Activated CD4-positive, alpha-beta memory T cell treated with anti-CD3 and anti-CD28 coated beads for 36 hours (primary cell): ENCODE measurements at places on chromosomes 16 and 17. TPM values are rescaled to one million over a fixed set of nuclear protein-coding genes. Genes with fewer than 3 reads are reported as not detected.

Gene HSD11B2
- total RNA-seq, result 1.3 TPM

Gene NHERF2
- total RNA-seq, result 1.4 TPM

Gene ACSM3
- total RNA-seq, result 13.8 TPM

Gene ZDHHC7
- 25.1 TPM for total RNA-seq

Gene PCGF2
- total RNA-seq, result 3.4 TPM

Gene ABCA9
- total RNA-seq, result not detected

Gene TMEM100
- not detected for total RNA-seq

Gene ANKS3
- 13.3 TPM for total RNA-seq

- H3K27ac ChIP-seq, result no peak overlapping the region
- H3K27me3 ChIP-seq, result peaks cover 11% of the 10 kb centered on the region
- no peak for DNase-seq
- H3K4me3 ChIP-seq, result no peak overlapping the region
- H3K36me3 ChIP-seq, result no peaks in the 10 kb centered on the region
- peaks cover 4% of the 10 kb centered on the region for H3K4me1 ChIP-seq
Measured at GRCh38 chr16:10839279-10839666, 20.7 kb upstream of the TVP23A start.

GRCh38 chr16:27251541-27252205 is 16.9 kb downstream of the NSMCE1 start:
- H3K27ac ChIP-seq, result peak overlapping the region; percentile 3
- DNase-seq, result peak; percentile 49
- H3K4me1 ChIP-seq, result peaks cover 82% of the 10 kb centered on the region
- H3K27me3 ChIP-seq, result no peaks in the 10 kb centered on the region

GRCh38 chr16:68972720-68973119 is 129.4 kb downstream of the TANGO6 start:
- DNase-seq, result no peak
- no peak overlapping the region for H3K27ac ChIP-seq
- peaks cover 23% of the 10 kb centered on the region for H3K36me3 ChIP-seq
- no peaks in the 10 kb centered on the region for H3K4me1 ChIP-seq
- H3K27me3 ChIP-seq, result no peaks in the 10 kb centered on the region
- no peak overlapping the region for H3K4me3 ChIP-seq

DNA sequence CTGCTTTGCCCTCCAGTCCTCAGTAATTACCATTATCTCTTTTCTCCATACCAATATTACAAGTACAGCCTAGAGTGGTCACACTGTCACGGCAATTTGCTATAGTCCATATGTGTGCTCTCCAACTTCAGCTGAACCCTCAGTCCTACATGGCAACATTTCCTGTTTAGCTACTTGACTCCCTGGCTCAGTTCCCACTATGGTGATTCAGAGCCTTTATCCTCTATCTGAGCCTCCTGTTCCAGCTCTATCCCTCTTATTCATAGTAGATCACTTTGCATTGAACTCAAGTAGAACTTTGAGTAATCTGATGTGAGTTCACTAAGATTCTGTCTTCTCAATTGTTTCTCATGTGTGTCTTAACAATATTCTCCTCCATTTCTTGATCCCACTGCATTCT is 43.7 kb upstream of the GOSR1 start:
- peaks cover 10% of the 10 kb centered on the region for H3K4me1 ChIP-seq
- H3K4me3 ChIP-seq, result no peak overlapping the region
- peaks cover 41% of the 10 kb centered on the region for H3K36me3 ChIP-seq
- DNase-seq, result no peak
- no peaks in the 10 kb centered on the region for H3K27me3 ChIP-seq
- H3K27ac ChIP-seq, result no peak overlapping the region

- no peak overlapping the region for H3K27ac ChIP-seq
- no peak overlapping the region for H3K4me3 ChIP-seq
- H3K36me3 ChIP-seq, result peaks cover 6% of the 10 kb centered on the region
- no peaks in the 10 kb centered on the region for H3K27me3 ChIP-seq
- H3K4me1 ChIP-seq, result peaks cover 5% of the 10 kb centered on the region
Measured at GRCh38 chr17:75645889-75646637, 12.8 kb downstream of the SMIM5 start.

GRCh38 chr17:66560691-66561090 is 258.3 kb downstream of the PRKCA start:
- H3K4me3 ChIP-seq, result no peak overlapping the region
- peaks cover 40% of the 10 kb centered on the region for H3K4me1 ChIP-seq
- peaks cover 17% of the 10 kb centered on the region for H3K36me3 ChIP-seq
- no peak overlapping the region for H3K27ac ChIP-seq
- no peak for DNase-seq

DNA sequence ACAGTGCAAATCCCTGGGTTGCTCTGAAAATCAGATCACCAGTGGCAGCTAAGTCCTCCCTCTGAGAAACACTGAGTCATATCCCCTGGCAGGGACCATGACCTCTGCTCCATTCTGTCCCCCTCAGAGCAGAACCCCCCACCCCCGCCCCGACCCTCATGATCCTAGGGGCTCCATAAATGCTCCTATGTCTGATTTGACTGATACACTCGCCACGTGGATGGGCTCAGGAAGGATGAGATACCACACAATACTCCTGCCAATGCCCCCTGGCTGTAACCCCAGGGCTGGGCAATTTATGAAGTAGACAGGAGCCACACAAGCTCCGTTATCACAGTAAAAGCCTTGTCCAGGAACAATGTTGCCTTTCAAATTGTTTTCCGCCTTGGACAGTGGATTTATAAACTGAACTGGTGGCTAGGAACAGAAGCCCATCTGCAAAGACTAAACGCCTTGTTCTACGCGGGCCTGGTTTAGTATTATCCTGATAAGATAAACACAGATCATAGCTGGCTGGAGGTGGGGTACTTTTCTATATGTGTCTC is 394.8 kb downstream of the SLC39A11 start:
- H3K27ac ChIP-seq, result no peak overlapping the region
- H3K27me3 ChIP-seq, result no peaks in the 10 kb centered on the region
- H3K4me1 ChIP-seq, result peaks cover 8% of the 10 kb centered on the region

GRCh38 chr16:57178793-57179212 is 7.0 kb downstream of the PSME3IP1 start:
- H3K27ac ChIP-seq, result no peak overlapping the region
- no peaks in the 10 kb centered on the region for H3K27me3 ChIP-seq
- DNase-seq, result no peak
- H3K36me3 ChIP-seq, result peaks cover 3% of the 10 kb centered on the region

DNA sequence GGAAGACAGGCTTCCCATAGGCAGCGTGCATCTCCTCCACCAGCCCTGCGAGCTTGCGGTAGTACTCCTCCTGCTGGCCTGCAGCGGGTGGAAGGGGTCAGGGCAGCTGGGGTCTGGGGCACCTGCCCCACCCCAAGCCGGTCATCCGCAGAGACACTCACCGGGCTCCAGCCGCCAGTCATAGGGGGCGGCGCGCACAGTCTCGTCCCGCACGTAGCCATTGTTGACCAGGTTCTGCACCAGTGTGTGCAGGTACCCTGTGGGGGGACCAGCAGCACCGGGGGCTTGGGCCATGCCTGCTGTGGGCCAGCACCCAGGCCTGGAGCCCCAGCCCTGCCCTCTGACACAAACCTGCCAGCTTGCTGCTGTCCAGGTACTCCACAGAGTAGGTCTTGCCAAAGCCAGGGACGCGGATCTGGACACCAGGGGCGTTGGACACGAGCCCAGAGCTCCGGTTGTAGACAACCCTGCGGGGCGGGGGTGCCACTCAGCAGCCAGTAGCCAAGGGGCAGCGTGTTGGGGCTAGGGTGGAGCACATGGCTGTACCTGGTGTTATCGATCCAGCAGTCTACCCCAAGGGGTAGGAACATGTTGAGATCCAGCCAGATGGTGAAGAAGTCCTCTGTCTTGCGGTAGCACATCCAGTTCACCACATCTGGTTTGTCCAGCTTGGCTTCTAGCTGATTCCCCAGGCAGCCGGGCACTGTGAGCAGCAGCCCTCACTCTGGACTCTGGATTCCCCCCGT is 1.2 kb downstream of the LCAT start:
- no peaks in the 10 kb centered on the region for H3K36me3 ChIP-seq
- DNase-seq, result no peak
- H3K27ac ChIP-seq, result no peak overlapping the region
- no peaks in the 10 kb centered on the region for H3K27me3 ChIP-seq

DNA sequence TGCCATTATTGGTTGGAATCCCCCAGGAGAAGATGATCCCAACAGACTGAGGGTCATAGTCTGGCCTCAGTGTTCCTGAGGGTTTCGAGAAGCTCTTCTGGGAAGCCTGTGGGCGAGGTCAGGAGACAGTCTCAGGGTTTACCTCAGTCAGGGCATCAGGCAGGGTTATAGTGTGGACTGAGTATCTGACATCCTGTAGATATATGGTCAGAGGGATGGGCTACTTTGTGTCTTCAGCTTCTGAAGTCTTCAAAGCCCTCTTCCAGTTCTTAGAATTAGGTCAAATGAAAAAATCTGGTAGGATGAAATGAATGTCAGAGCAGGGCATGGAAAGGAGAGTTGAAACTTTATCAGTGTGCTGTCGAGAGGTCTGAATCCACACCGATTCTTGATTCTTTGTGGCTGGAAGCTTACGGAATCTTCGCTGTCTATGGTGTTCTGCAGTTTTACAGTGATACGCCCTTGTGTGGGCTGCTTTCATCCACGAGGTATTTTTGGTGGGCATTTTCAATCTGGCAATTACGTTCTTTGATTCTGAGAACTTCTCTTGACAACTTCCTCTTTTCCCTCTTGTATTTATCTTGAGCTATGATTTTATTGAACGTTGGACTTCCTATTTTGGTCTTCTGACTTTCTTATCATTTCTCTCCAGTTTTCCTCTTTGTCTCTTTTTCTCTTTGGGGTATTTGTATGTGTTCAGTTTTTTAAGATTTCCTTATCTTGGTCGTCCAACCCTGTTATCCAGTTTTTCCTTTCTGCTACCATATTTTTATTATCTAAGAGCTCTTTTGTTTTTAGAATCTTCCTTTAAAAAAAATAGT is 30.4 kb downstream of the BPTF start:
- H3K27me3 ChIP-seq, result no peaks in the 10 kb centered on the region
- H3K4me1 ChIP-seq, result peaks cover 65% of the 10 kb centered on the region
- peaks cover 18% of the 10 kb centered on the region for H3K36me3 ChIP-seq
- peak overlapping the region; percentile 21 for H3K4me3 ChIP-seq
- peak overlapping the region; percentile 58 for H3K27ac ChIP-seq

DNA sequence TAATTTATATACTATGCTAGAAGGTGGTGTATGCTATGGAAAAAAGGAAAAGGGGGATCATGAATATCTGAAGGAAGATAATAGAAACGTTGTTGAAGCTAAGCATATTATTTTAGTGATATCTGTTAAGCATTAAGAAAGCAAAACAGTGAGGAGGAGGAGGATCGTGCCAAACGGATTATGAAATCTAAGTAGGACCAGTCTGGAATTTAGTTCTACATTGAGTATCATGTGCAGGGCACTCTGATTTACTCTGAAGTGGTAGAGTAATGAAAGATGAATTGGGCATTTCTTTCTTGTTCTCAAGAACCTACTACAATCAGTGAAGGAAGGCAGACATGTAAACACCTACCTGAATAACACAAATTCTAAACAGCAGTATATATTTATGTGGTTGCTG is 195.3 kb downstream of the CYB561 start:
- no peak overlapping the region for H3K27ac ChIP-seq
- H3K27me3 ChIP-seq, result no peaks in the 10 kb centered on the region
- peaks cover 4% of the 10 kb centered on the region for H3K36me3 ChIP-seq
- DNase-seq, result no peak

GRCh38 chr17:36932694-36933511 is 4.4 kb upstream of the LHX1 start:
- H3K27me3 ChIP-seq, result peaks cover 90% of the 10 kb centered on the region
- H3K27ac ChIP-seq, result no peak overlapping the region
- H3K4me1 ChIP-seq, result peaks cover 60% of the 10 kb centered on the region
- no peak for DNase-seq
- no peaks in the 10 kb centered on the region for H3K36me3 ChIP-seq

DNA sequence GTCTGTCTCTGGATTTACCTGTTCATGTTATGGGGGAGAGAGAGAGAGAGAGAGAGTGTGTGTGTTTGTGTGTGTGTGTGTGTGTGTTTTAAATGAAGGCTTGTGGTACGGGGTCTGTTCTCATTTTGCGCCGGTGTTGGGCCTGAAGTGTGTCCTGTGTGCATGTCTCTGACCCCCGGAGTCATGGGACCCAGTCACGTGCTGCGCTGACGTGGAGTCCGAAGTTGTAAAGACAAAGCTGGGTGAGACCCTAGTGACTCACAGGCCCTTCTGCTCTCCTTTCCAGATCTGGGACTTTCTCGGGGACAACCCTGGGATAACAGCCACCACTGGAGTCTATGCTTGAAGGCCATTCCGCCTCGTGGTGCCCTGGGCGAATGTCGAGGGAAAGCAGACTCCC is 35.0 kb downstream of the JPH3 start:
- peaks cover 2% of the 10 kb centered on the region for H3K27me3 ChIP-seq
- DNase-seq, result no peak
- no peaks in the 10 kb centered on the region for H3K36me3 ChIP-seq
- H3K27ac ChIP-seq, result no peak overlapping the region
- no peak overlapping the region for H3K4me3 ChIP-seq

GRCh38 chr17:39923230-39923629 is 4.2 kb downstream of the ORMDL3 start:
- peaks cover 36% of the 10 kb centered on the region for H3K36me3 ChIP-seq
- no peak for DNase-seq
- no peak overlapping the region for H3K4me3 ChIP-seq
- H3K4me1 ChIP-seq, result peaks cover 77% of the 10 kb centered on the region

GRCh38 chr17:74852237-74853047 is 7.2 kb downstream of the GRIN2C start:
- peaks cover 8% of the 10 kb centered on the region for H3K4me1 ChIP-seq
- H3K36me3 ChIP-seq, result no peaks in the 10 kb centered on the region
- no peak overlapping the region for H3K27ac ChIP-seq
- H3K4me3 ChIP-seq, result peak overlapping the region; percentile 67
- peak; percentile 71 for DNase-seq

DNA sequence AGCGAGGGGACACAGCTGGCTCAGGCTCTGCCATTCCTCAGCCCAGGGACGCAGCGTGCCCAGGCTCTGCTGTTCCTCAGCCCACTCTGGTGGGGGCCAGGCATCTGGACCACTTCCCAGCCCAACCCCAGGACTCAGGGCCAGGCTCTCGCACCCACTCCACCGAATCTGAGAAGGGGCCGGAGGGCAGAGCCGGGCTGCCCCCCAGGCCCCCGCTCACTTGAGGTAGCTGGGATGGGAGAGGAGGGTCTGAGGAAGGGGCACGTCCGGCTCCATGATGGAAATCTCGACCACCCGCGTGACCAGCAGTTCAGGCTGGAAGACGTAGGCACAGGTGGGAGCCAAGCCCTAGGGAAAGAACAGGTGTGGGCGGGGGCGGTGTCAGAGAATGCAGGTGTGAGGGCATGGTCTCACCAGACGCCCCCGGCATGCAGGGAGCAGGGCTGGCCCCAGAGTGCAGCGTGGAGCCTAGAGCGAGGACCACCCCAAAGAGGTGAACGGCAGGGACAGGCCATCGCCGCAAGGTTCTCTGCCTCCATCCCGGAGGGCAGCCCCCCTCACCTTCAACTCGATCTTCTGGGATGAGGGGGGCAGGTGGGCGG is 4.9 kb downstream of the PGAP6 start:
- peaks cover 10% of the 10 kb centered on the region for H3K4me1 ChIP-seq
- no peak overlapping the region for H3K27ac ChIP-seq
- DNase-seq, result no peak
- H3K4me3 ChIP-seq, result no peak overlapping the region
- H3K27me3 ChIP-seq, result no peaks in the 10 kb centered on the region
